ENCODE measurements at places on chromosomes 7 and 10.

GRCh38 chr10:7027237-7027912 lies 383.5 kb downstream of the SFMBT2 start:
- no peak for DNase-seq

DNA sequence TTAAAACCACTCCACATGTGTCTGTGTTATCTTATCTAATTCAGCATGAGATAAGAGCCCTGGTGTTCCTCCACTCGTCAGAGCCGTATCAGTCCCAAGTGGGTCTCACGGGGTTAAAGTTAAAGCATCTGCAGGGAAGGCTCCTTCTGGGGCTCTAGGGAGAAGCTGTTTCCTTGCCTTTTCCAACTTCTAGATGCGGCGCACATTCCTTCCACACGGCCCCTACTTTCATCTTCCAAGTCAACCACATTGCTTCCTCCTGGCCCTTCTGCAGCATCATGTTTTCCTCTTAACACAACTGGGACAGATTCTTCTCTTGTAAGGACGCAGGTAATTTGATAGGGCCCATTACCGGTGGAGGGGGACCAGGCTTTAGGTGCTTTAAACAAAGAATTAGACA lies 620.1 kb upstream of the DPP6 start:
- DNase-seq, result peak; percentile 85

DNA sequence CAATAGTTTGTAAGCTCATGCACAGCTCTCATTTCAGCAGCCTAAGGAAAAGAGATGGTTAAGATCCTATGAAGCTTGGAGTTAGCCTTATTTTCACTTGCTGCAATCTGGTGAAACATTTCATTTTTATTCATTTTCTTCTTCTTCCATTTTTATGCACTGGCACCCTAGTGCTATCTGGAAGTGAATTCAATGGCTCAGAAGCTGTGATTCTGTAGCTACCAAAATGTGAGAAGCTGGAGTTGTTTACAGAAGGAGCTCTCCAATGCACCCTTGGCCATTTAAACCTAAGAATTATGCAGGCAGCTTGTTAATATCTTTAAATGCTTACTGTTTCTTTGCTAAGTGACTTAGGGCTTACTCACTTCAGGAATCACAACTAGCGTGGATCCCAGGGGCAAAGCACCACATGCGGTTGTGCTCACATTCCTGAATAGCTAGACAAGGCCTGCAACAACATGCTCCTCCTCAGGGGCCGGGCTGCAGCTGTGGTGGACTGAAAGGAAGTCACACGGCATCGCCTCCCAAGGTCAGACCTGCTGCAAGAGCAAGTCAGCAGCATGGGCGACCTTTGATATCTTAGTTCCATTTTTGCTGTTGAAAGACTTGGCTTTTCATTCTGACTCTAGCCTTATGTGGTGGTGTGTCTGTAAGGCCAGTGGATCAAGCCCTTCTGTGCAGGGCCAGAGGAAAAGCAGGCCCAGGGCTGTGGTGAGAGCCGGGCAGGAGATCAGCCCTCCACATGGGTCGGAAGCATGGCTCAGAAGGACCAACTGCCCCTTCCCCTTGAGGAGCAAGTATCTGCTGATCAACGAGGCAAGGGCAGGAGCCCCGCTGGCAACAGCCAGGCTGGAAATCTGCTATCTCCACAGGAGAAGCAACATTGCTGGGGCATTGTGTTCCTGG lies 91.9 kb upstream of the MBL2 start:
- DNase-seq, result no peak

DNA sequence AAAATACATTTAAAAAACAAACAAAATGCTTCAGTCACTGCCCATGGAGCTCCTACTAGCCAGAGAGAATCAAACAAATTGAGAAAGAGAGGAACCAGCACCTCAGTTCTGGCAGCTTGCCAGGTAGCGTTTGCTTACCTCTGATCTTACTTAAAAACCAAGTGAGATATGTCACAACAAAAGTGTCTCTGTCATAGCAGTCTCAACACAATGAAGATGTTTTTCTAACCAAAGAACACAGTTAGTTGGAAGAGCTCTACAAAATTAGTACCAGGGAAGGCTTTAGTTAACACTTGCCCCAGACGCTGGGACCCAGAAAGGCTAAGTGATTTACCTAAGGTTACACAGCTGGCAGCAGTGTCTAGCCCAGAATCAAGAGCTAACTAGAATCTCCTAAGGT lies 3.4 kb downstream of the DOCK4 start:
- DNase-seq, result peak; percentile 50

DNA sequence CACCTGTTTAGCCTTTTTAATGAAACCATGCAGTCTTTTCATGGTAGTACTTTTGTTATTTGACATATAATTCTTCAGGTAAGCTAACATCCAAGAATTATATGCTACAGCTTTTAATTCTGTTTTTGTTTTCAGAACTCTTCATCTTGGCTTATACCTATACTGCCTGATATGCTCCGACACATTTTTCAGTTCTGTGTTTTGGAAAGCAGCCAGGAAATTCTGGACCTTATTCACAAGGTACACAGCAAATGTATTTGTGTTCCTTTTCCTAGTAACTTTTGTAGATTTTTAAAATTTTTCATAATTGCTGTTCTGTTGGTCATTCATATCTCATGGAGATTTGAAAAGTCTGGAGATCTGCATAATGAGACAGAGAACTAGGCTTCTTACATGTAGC lies 56.7 kb downstream of the BTAF1 start:
- DNase-seq, result no peak

DNA sequence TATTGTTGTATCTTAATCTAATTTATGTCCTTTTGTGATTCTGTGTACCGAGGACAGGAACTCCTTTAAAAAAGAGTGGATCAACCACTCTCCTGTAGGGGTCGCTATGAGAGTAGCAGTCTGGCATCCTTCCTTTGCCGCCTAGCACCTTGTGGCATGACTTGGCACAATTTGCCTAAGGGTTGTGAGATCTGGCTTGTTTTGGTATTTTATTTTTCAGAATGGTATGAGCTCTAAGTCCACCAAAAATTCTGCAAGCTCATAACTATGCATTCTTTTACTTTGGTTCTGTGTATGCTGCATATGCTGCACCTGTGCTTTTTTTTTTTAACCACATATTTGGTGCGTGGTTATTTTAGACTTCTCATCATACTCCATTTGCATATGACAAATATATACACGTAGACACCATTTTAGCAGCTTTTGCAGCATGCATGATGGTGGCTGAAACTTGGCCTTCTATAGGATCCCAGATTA lies 112.8 kb downstream of the CDK14 start:
- DNase-seq, result peak; percentile 78

- DNase-seq, result peak; percentile 44
Measured at GRCh38 chr7:10237306-10237705, 736.4 kb upstream of the PHF14 start.

GRCh38 chr7:66303454-66304155 lies 98.5 kb downstream of the TPST1 start:
- DNase-seq, result peak; percentile 31

- DNase-seq, result no peak
Measured at GRCh38 chr10:71881647-71882355, 30.8 kb upstream of the PSAP start.

- DNase-seq, result no peak
Measured at GRCh38 chr10:130555411-130555750, 419.2 kb downstream of the GLRX3 start.

GRCh38 chr10:102196893-102197292 lies 29.2 kb upstream of the ELOVL3 start:
- DNase-seq, result no peak

DNA sequence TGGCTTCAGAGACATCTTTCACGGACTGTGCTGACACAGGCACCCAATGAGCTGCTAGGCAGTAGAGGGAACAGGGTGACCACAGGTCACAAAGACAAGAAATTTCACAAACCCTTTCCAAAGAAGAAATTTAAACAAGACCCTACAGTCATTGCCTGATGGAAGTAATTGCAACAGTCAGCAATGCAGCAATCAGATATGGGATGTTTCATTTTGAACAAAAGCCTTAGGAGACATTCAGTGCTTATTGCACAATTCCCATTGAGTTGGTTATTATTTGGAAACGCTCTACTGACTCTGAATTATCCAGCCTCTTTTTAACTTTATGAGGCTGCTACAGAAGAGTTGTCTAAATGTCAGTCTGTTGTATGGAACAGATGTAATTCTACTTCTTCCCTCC lies 85.5 kb downstream of the ETV1 start:
- DNase-seq, result no peak

- no peak for DNase-seq
Measured at GRCh38 chr7:74006451-74007241, 21.3 kb upstream of the ELN start.

- DNase-seq, result no peak
Measured at GRCh38 chr7:99311702-99312101, 14.0 kb upstream of the ARPC1A start.

GRCh38 chr10:119412244-119413092 lies 130.1 kb downstream of the RGS10 start:
- DNase-seq, result no peak

GRCh38 chr7:84913731-84914130 lies 273.1 kb downstream of the SEMA3D start:
- no peak for DNase-seq

- DNase-seq, result no peak
Measured at GRCh38 chr7:36668080-36668479, 56.2 kb downstream of the AOAH start.

DNA sequence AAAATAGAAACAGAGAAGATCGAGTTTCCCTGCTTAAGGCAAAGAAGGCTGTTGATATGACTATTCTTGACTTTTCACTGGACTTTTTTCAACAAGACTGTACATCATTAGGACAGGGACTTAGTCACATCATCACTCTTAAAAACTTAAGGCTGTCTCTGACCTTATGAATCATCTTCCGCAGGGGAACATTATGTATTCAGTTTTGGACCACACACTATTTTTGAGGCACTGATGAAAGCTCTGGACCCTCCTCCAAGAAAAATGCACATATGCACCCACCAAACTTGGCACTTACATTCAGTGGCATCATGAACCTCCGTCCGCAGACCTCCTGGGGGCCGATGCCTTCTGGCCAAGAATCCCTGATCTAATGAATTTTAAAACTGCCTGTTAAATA lies 96.4 kb downstream of the CALD1 start:
- no peak for DNase-seq

- DNase-seq, result peak; percentile 91
Measured at GRCh38 chr10:49150426-49150825, 16.6 kb upstream of the FAM170B start.

- no peak for DNase-seq
Measured at GRCh38 chr10:22597138-22597537, 117.2 kb downstream of the PIP4K2A start.

DNA sequence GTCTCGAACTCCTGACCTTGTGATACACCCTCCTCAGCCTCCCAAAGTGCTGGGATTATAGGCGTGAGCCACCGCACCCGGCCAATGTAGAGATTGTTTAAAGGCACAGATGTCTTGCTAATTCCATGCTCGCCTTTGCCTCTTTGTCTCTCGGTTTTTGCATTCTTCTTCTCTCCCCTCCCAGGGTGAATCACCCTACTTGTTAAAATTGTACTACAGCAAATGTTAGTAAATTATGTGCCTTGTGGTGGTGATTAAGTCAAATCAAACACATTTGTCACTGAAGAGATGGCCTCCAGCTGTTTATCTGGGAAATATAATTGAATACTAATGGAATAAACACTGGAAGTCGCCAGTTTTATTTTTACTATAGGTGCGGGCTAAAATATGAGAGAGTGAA lies 384.4 kb upstream of the AUTS2 start:
- peak; percentile 80 for DNase-seq

- peak; percentile 20 for DNase-seq
Measured at GRCh38 chr10:120156614-120157274, 264.2 kb downstream of the SEC23IP start.

DNA sequence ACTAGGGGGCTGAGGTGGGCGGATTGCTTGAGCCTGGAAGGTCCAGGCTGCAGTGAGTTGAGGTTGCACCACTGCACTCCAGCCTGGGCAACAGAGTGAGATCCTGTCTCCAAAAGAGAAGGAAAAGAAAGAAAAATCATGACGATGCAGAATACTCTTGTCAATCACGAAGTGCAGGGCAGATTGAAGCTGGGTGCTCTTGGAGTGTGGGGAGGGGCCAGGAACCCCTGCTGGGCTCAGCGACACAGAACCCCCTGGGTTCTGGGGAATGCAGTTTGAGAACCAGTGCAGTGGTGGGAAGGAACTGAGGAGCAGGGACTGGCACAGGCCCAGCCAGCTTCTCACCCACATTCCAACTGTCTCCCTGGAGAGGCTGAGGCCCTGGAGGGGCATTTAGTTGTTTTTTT lies 10.8 kb upstream of the INTS1 start:
- DNase-seq, result no peak

- no peak for DNase-seq
Measured at GRCh38 chr7:102992938-102993717, 80.3 kb downstream of the LRRC17 start.

DNA sequence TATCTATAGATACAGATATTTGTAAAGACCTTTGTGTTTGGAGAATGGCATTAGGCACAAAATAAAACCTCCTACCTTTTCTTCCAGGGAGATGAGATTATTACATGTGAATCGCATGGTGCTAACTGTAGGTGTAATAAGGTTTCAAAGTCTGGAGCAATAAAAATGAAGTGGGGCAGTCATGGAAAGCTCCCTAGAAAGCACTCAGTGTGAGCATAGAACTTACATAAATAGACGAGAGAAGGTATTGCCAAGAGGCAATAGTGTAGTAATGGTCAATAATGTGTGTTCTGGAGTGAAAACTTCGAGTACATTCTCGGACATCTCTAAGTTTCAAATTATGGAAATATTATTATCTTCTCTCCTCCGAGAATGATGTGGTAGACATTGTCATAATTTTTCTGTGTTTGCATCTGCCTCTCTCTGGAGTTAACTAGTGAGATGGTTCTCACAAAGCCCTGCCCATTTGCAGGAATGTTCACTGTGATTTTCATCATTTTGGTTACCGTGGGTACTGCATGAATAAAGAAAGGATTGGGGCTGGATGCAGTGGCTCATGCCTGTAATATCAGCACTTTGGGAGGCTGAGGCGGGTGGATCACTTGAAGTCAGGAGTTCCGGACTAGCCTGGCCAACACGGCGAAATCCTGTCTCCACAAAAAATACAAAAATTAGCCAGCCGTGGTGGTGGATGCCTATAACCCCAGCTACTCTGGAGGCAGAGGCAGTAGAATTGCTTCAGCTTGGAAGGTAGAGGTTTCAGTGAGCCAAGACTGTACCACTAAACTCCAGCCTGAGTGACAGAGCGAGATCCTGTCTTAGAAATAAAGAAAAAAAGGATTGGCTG lies 10.6 kb downstream of the VIM start:
- no peak for DNase-seq

DNA sequence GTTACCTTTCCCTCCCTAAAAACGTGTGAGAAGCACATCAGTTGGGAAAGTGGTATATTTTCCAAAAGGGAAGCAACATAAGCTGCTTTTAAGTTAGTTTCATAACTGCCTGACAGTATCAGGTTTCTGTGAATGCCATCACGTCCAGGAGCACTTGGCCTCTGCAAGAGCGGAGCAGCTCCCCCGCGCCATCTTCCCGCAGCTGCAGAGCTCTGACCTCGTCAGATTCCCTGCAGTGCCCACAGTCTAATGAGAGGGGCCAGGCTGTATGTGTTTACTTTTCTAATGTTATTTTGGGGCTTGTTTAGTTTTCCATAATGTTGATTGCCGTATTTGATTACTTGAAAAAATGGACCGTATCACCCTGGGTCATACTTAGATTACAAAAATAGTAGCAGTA lies 74.2 kb downstream of the MGMT start:
- DNase-seq, result no peak

Data from NCI-H146 (cell line).